ENCODE measurements at places on chromosomes 2 and 18.

DNA sequence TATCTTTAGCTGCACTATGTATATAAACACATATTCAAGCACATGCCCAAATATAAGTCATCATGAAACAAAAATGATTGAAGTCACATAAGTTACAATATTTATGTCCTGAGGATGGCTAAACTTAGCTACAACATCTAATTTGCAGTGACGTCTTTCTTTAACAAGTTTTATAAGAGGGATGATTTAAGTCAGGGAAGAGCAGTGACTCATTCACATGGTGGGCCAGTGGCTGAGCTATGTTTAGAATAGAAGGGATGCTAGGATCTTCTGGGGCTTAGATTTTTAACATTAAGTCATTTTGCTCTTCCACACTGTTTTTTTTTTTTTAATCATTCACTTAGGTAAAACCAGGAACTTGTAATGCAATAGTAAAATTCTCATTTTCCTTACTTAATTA is 22.3 kb downstream of the ADCYAP1 start:
- no peak for DNase-seq

DNA sequence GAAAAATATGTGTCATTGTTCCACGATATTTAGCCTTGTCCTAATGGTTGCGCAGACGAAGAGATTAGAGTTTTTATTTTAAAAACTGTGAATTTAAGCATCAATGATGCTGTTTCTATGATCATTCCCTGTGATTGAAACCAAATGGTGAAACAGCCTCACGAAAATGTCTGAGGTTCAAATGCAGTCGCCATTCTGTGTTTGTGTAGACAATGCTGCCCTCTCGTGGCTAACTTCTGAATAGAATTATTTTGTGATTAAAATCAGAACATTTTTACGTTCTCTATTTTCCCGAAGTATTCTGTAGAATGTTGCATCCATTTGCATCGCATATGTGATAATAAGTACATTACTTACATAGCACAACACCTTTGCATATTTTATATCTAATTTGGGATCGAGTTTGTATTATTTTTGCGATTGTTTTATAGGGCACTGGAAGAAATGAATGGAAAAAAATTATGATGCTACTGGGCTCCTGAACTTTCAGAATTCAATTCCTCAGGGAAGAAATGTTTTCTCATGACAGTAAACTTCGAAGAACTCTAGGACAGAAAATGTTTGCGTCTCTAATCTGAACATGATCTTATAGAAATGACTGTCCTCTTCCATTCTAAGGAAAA is 54.8 kb upstream of the CREB1 start:
- DNase-seq, result peak; percentile 9

DNA sequence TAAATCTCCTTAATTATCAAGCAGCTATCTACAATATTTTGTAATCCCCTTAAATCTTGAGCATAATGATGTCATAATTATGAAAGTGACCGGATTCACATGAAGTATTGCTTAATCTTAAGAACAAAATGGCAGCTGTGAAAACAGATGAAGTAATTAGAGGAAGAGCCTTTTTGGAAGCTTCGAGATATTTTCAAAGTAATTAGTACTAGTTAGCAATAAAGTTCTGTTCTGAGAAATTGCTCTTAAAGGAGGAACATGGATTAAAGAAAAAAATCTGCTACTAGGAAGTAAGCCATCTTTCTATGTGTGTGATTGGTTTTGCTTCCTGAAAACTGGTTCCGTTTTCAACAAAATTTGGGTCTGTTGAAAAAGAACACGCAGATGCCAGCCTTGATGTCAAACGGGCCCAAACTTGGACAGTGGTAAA is 18.3 kb downstream of the CLUL1 start:
- no peak for DNase-seq

- peak; percentile 79 for DNase-seq
These were observed 920 bp downstream of the GULP1 start for GRCh38 chr2:188292348-188293239.

DNA sequence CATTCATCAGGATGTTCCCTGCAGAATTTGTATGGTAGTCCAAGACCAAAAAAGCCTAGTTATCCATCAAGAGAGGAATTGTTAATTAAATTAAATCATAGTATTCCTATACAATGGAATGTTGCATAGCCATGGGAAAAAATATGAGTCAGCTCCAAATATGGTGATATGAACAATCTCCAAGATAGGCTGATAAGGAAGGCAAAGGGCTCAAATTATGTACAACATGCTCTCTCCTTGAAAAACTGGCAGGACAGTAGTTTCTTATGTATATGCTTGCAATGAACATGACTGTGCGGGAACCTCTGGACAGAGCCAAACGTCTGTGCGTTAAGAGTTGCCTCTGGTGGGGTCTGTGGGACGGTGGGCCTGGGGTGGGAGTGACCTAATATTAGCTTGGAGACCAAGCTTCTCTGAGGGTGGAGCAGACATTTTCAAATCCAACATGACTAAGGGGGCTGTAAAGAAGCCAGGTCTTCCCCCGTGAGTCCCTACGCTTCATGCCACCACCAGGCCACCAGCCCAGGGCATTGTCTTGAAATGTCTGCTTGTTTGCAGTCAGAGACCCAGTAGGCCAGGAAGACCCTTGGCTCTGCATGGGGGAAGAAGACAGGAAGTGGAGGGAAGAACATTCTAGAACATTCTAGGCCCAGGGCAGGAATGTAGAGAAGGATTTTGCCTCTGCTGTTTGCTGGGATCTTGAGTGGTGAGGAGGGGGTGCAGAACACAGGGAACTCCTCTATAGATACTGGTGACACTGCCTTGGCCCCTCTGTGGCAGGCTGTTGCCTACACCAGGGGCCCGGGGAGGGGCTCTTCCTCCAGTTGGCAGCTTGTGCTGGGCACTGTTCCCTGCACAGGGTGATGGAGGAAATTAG is 244.0 kb upstream of the HS6ST1 start:
- no peak for DNase-seq

DNA sequence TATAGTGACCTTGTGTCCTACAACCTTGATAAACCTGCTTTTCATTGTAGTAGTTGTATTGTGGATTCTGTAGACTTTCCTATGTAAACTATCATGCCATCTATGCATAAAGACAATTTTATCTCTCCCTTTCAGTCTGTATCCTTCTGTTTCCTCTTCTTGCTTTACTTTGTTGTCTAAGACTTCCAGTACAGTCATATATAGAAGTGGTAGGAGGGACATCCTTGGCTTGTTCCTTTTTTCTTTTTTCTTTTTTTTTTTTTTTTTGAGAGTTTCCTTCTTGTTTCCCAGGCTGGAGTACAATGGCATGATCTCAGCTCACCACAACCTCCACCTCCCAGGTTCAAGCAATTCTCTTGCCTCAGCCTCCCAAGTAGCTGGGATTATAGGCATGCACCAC is 39.7 kb downstream of the UBE2F start:
- DNase-seq, result no peak

DNA sequence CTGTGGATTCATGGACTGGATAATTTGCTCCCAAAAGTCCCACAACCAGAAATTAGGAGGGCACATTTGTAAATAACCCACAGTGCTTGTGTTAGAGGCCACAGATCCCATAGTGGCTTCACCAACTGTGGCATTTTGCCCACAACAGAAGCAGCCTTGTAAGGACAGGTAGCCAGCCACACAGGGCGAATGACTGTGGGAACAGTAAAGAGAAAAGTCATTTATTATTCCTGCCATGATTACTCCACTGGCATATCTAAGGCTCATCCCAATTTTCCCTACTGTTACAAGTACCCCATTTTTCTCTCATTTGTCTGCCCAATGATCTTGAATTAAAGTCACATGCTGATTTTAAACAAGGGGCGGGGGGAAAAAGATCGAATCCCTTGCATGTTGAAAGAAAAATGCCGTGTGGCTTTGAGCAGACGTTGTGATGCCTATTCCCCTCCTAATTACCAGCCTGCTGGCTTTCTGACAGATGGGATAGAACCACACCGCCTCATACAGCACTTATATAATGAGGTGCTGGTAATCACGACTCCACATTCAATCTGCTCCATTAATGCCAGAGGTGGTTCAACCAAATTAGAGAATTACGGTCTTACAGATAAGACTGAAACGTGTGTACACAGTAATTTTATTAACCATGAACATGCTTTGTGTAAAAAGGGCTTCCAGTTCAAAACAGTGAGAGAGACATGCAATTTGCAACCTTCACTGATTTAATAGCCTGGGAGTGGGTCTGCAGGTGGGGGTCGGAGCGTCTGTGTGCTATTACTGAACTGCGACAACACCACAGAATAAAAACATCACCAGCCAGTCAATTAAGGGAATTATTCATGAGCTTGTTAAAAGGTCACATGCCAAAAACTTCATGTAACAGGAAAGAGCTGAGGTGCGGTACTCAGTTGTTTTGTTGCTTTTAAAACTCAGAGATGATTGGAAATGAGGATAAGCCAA is 196.0 kb downstream of the TMEM163 start:
- DNase-seq, result no peak

- no peak for DNase-seq
These were observed 91.1 kb upstream of the SKOR2 start for GRCh38 chr18:47342566-47342965.

GRCh38 chr2:190219186-190219585 is 100.4 kb downstream of the HIBCH start:
- DNase-seq, result no peak

DNA sequence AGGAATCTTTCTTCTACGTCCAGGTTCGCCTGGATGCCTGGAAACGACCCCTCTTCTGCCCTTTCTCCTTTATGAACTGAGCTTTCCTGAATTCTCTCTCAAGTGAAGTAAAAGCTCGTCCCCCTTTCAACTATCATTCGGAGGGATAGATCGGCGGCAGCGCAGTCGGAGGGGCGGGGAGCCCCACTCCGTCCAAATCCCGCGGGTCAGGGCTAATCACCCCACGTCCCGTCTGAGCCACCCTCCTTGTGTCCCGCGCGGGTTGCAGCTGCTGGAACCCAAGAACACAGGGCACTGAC is 367 bp downstream of the FBXO48 start:
- DNase-seq, result no peak

DNA sequence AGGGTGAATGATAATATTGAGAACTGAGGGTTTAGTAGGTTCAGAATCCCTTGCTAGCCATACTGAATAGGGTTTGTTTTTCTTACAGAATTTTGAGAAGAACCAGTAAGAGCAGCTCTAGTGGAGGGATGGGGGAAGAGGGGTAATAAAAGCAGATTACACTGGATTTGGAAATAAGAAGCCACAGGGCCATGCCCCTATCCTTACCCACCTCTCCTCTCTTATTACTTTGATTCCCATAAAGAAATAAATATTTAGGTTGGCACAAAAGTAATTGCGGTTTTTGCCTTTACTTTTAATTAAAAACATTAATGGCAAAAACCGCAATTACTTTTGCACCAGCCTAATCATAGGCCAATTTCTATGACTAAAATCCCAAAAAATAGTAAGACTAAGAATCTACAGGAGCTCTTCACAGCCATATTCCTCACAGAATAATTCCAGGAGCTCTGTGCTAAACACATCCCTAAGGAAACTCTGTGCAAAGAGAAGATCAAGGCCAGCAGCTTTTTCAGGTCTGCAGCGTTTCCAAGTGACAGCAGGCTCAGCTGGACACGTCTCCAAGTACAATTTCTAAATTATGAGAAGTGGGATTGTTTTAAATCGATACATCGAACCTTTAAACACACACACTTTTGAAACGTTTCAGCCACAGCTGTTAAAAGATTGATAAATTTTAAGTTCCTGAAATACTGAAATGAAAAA is 58.4 kb upstream of the RTN4 start:
- no peak for DNase-seq

Data from NCI-H2029 (cell line).